ENCODE measurements at places on chromosomes 7 and 10.

DNA sequence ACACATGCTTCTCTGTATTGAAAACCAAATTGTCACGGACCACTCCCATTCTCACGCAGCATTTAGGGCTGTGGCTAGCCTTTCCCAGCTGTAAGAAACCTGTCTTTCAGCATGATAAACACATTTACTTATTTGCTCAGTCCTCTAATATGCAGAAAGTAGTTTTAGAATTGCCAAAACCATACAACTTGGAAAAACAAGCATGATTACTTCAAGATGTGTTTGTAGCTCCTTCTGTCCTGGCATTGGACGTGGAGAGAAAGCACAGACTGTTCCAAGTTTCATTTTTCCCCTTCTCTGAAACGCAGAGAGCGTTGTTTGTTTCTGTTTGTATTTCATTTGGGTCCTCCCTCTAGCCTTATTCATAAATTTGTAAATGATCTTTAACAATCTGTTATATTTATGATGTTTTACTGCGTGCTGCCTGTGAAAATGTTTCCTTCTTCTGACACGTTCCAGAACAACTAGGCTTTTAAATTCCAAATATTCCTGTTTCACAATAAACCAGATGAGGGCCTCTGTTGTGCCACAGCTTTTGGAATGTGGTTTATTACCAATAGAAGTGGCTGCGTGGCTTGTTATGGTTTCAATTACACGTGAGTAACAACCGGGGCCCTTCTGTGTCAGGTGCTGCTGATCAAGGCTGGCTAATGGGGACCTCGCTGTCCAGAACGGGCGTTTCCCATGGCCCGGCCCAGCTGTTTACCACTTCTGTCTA lies 26.1 kb downstream of the MNX1 start:
- no peak for DNase-seq

- no peak for DNase-seq
Observed at GRCh38 chr7:70000737-70001348, 402.6 kb downstream of the AUTS2 start.

- no peak for DNase-seq
Observed at GRCh38 chr10:70737250-70737649, 47.9 kb downstream of the TBATA start.

- DNase-seq, result no peak
Observed at GRCh38 chr10:8305876-8306652, 251.6 kb downstream of the GATA3 start.

DNA sequence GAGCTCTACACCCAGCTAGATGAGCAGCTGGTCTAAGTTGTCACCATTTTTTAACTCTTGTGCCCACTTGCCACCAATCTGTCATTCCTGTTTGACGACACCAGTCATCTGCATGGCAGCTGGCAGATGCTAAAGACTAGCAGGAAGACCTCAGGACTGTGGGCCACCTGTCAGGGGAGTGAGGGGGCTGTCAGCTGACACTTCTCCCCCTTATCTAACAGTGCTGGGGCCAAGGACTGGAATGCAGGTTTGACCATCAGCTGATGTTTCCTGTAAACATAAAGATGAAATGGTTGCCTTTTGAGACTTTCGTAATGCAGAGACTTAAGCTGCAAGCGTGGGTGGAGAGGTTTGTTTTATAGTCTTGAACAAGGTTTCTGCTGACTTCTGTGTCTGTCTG lies 93.5 kb downstream of the WNT2 start:
- no peak for DNase-seq

Data from stimulated activated CD8-positive, alpha-beta memory T cell treated with anti-CD3 and anti-CD28 coated beads, Interleukin-2, amount 100 ng/mL, for 1 hour (primary cell).